Fibroblast of pulmonary artery (primary cell): ENCODE measurements at places on chromosomes 11 and 22.

DNA sequence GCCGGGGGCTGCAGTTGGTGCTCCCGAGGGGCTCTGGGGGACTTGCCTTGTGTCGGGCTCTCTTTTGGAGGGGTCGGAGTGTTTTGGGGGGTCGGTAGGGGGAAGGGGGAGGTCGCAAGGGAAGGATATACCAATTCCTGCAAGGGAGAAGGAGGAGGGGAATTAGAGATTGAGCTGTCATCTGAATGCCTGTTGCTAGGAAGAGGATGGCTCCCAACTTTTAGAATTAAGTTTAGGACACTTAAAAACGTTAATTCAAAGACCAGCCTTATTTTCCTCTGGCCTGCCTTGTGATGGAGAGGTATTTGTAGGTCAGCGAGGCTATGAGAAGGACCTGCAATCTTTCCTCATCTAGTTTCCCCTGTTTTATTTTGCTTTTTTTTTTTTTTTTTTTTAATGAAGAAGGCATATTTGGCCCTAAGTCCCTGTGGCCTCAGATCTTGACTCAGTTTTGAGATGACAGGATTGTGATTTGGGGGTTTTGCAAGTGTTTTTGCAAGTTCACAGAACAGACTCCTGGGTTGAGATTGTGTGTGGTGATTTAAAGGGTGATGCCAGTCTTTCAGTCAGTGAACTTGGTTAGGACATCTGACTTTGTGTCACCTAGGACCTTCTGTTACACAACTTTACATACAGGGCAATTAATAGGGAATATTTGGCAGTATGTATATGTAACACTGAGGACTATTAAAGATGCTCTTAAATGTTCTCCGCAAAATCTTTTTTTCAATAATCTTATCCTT lies 672 bp downstream of the TMEM135 start:
- no peak for DNase-seq

DNA sequence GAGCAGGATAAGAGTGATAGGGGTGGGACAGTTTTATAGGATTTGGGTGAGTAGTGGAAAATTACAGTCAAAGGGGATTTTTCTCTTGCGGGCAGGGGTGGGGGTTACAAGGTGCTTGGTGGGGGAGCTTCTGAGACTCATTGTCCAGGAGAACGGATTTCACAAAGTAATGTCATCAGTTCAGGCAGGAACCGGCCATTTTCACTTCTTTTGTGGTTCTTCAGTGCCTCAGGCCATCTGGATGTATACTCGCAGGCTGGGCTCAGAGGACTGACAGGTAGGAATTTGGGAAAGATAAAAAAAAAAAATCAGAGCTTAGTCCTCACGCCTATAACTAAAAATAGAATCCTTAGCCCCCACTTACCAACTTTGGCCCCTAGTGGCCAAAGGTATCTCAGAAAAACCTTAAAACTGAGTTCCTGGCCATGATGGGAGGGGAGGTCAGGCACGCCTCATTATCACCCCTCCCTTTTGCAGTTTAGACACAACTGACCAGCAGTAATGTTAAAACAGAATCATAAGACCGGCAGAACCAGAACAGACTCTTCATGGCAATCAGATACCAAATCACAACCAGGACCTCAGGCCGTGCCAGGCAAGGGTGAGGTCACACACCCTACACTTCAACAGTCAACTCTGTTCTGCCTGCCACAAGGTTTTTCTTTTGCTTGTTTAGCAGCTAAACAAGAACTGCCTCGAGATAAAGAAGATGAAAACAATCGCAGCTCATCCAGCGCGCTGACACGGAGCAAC lies 8.9 kb upstream of the APOBEC3G start:
- no peak for DNase-seq

- peak; percentile 4 for DNase-seq
These were observed 18.8 kb upstream of the MAML2 start for GRCh38 chr11:96361778-96362177.

GRCh38 chr22:30665786-30666185 lies 1.9 kb downstream of the DUSP18 start:
- no peak for DNase-seq

DNA sequence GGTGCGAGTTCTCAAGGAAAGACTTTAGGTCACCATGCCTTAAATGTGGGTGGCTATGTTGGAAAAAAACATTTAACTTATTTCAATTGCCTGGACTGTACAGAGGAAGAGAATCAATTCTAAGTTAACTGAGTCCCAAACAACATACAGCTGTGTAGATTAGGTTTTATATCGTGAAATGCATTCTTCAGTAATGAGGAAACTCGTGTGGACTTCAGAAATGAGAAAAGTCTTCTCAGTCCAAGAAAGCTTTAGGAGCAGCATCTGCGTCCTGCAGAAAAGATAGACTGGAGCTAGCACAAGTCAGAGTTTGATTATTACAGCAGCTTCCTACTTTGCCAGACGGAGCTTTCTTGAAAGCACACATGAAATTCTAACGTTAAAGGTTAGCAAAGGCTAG lies 673.0 kb downstream of the OPCML start:
- no peak for DNase-seq

GRCh38 chr11:131766637-131767036 lies 396.2 kb downstream of the NTM start:
- no peak for DNase-seq

- DNase-seq, result peak; percentile 37
These were observed 50.1 kb downstream of the RELT start for GRCh38 chr11:73426219-73426850.

DNA sequence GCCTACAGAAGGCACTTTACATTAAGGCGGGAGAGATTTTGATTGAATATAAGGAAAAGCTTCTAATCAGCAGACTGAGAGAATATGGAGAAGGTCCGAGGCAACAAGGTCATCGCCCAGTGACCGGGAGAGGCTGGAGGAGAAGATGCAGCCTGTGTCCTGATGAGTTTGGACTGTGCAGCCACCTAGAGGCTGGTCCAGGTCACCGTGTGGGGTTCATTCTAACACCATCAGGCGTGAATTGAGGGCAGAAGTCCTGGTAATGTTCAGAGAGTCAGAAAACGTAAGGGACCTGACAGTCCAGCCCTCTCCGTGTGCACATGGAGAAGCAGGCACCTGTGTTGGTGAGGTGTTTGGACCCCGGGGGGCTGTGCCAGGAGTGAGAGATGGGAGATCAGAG lies 102.7 kb downstream of the FEZ1 start:
- DNase-seq, result no peak

GRCh38 chr22:17095538-17095937 lies 10.7 kb downstream of the IL17RA start:
- DNase-seq, result no peak

GRCh38 chr11:64510759-64511158 lies 80.3 kb upstream of the SLC22A12 start:
- no peak for DNase-seq

- no peak for DNase-seq
These were observed 156.9 kb downstream of the DBX1 start for GRCh38 chr11:20003351-20003750.

DNA sequence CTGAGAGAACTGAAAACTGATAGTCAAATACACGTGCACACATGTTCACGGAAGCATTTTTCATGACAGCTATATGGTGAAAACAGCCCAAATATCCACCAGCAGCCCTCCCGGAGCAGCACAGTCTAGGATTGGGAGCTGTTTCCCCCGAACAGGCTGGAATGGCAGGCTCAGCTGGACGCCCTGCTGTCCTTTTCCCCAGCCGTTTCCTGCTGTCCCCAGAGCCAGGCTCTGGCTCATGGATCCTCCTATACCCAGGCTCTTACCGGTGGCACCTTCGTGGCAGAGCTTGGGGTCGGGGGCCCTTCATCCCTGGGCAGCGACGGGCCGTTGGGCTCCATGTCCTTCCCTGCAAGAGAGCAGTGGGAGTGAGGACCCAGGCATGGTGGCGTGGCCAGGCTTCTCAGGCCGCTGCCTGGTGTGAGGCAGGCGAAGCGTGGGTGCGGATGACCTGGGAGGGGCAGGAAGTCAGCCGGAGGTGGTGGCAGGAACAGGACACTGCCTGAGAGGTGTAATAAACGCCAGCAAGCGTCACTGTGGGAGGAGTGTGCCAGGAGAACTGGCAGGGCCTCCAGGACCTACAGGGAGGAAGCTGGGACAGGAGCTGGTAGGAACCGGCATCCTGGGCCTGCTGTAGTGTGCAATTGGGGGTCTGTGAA lies 38.8 kb downstream of the OSBPL5 start:
- no peak for DNase-seq

DNA sequence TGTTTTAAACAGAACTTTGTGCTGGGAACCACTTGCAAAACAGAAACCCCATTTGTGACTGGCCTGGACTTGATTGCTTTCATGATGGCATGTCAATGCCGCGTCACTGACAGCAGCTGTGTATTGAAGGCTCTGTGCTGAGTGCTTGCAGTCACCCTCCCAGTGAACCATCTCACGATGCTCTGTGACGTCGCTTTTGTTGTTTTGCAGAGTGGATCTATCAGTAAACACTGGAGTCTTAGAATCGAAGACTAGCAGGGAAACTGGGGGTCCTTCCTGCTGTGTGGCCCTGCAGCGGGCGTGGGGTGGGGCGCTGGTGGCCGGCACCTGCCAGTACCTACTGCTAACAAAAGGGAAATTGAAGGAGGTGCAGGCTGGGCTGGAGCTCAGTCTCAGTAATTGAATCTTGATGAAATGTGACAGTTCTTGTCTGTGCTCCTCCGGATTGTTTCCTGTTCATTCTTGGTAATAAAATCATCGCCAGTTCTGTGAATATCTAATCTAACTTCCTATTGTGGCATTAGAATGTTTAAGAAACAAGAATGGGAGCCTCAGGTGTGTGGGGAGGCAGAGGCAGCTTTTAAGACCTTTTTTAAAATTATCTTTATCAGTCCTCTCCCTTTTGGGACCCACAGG lies 50.5 kb upstream of the PARVG start:
- peak; percentile 17 for DNase-seq

DNA sequence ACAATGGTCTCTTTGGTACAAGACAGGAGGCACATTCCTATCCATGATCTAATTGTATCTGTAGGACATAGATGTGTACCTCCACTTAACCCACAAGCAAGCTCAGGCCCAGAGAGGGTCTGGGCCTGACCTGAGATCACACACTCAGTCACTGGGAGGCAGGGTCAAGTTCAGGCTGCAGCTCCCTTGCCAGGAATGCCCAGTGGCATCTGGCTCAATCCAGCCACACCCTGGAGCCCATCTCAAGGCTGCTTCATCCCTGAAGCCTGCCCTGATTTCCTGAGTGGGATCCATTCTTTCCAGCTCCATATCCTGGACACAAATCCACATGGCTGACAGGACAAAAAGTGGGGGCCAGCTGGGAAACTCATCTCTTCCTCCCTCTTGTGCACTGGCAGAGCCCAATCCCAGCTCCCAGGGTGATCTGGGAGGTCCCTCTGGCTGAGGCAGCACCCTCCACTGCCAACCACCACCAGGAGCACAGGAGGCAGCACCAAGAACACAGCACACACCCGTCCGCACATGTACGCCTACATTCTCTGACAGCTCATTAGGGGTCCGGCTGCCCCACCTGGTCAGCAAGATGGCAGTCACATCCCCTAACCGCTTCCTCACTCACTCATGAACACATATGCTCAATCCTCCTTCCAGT lies 39.2 kb upstream of the KLHL35 start:
- no peak for DNase-seq

DNA sequence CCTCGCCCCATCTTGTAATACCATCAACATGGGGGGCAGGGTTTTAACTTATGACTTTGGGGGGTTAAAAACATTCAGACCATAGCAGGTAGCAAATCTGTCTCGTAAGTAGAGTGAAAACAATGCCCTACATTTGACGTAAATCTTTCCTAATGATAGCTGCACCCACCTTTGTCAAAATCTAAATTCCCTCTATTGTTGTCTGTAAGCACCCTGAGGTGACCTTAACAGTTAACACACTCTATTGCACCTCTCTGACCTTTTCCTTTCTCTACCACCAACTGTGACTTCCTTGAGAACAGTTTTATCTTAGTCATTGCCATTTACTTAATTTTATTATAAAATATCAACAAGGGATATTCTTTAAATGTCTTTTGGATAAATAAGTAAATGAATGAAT lies 1024.9 kb upstream of the CNTN5 start:
- no peak for DNase-seq

DNA sequence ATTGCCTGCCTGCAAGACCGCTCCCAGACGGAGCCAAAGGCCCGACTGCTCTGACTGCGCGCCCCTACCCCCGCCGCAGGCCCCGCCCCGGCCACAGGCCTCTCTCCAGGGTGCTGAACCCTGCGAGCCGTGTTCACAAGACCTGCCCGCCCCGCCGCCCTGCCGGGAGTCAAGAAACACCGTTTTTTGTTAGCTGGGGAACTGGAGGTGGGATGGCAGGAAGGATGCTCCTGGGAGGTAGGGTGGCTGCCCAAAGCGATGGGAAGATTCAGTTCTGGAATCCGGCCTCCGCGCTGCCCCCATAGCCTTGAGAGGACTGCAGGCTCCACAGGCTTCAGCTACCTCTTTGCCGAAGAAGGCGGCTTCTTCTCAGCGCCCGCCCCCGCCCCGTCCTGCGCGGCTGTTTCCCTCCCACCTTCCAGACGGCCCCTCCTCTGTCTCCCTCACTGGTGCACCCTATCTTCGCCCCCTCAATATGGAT lies 2.7 kb upstream of the PDE2A start:
- DNase-seq, result peak; percentile 48

- peak; percentile 19 for DNase-seq
These were observed 30.6 kb downstream of the AAMDC start for GRCh38 chr11:77851503-77851902.

DNA sequence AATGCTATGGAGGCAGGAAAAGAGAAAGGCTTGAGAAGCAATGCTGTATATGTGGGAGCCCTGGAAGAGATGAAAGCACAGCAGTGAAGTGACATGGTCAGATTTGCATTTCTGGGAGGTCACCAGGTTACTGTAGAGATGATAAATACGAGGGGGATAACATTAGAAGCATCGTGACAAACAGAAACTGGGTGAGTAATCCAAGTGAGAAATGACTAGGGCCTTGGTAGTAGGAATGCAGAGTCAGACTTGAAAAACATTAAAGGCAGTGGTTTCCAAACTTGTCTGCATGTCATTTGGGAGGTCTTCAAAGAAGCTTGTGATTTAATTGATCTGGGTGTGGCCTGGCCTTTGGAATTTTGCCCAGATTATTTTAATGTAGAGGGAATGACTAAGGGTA lies 43.9 kb downstream of the CCDC34 start:
- no peak for DNase-seq

- peak; percentile 91 for DNase-seq
These were observed 6.8 kb downstream of the ST14 start for GRCh38 chr11:130166457-130166784.

- no peak for DNase-seq
These were observed 604.4 kb downstream of the BUD13 start for GRCh38 chr11:116168459-116168787.

DNA sequence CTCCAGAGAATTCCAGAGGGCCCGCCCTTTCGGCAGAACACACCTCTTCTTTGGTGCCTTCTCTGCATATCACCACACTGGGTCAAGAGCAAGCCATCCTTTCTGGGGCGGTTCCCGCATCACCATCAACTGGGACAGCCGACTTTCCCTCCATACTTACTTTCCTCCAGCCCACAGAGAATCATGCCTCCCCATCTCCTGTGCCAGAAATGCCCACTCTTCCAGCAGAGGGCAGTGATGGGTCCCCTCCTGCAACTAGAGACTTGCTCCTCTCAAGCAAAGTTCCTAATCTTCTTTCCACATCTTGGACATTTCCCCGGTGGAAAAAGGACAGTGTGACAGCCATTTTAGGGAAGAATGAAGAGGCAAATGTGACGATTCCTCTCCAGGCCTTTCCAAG lies 157.7 kb downstream of the C11orf91 start:
- peak; percentile 69 for DNase-seq
